ENCODE measurements at places on chromosomes 1 and 21.

GRCh38 chr21:35509001-35509704 is 460.1 kb upstream of the RUNX1 start:
- DNase-seq = no peak

GRCh38 chr1:207051191-207051943 is at the start of gene YOD1:
YOD1 (minus strand) TSS chr1:207051208; CDS start chr1:207051030, 178 bp downstream.
- DNase-seq = no peak

DNA sequence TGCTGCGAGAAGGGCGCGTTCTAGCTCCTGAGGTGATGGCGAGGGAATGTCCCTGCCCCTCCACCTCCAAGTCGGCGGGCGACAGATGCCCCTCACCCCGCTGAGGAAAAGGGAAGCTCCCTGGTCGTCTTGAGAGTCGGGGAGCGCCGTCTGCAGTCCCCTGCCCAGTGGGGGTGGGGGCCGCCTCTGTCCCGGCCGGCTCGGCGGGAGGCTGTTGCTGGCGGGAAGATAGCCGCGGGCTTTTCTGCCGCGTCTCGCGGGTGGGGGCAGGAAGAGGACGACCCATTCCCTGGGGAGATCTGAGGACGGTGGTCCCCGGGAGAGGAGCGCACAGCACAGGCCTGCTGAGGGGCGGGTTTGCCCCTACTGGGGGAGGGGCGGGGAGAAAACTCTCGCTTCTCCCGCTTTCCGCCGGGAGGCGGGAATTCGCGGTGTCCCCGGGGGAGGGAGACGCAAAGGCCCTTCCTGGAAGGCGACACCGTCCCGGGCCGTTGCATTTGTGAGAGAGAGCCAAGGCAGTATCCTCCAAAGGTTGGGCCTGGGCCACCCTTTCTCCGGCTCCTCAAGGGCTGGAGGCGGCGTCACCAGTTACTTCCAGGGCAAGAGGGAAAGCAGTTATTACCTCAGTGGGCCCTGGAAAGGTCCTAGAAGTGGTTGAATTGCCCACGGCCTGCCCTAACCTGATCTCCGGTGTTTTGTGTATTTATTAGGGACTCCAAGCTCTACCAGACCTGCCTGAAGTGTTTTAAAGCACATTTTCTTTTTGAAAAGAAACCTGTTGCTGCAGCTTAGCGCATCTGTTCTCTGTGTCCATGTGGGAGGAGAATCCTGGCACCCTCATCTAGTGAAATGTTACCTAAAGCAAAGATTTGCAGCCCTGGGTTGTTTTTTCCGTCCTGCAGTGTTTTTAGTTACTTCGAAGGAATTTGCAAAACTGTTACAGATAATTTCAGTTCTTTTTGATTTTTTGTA is 648 bp downstream of the S100PBP start:
- peak; percentile 22 for DNase-seq

- no peak for DNase-seq
Observed at GRCh38 chr1:235329139-235329902, 951 bp downstream of the GGPS1 start.

DNA sequence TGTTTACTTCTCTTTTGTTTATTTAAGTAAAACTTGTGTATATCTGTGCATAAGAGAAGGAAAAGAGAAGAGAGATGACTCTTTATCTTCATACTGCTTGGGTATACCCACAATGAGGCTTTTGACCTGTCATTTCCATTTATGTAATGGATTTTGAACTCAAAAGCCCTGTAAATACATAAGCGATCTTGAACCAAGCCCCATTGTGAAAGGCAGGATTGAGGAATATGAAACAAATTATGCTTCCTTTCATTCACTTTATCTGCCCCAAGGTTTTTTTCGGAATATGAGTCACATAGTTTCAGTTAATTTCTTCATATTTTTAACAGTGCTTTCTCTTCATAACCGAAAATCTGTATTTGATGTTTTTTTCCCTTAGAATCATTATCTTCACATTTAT is 21.4 kb downstream of the CNST start:
- no peak for DNase-seq

All from activated CD4-positive, alpha-beta T cell treated with anti-CD3 and anti-CD28 coated beads for 24 hours (primary cell).